ENCODE measurements at places on chromosomes 11 and 22. TPM values are rescaled to one million over a fixed set of nuclear protein-coding genes. Genes with fewer than 3 reads are reported as not detected.

DNA sequence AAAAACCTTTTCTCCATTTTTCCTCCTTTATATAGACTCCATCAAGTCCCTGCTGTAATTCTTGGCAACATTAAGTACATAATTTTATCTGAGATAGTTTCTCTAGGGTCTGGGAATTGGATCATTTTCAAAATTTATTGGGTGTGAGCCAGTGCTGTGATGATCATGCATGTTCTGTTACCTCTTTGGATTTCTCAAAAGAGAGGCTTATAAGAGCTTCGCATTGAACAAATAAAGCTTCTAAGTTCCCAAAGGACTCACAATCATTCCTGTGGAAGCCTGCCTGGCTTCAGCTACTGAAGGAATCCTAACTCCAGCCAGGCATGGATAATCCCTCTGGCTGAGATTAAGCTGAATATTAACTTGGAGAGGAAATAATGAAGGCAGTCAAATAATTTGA, 208.5 kb downstream of the RAB38 start:
- H3K36me3 ChIP-seq, result no peaks in the 10 kb centered on the region
- H3K27ac ChIP-seq, result no peak overlapping the region
- no peak overlapping the region for H3K4me3 ChIP-seq
- no peaks in the 10 kb centered on the region for H3K4me1 ChIP-seq
- DNase-seq, result no peak

Gene VWCE
- 1.2 TPM for total RNA-seq

GRCh38 chr11:422249-422656, 7.5 kb upstream of the SIGIRR start:
- DNase-seq, result no peak
- no peaks in the 10 kb centered on the region for H3K27me3 ChIP-seq
- no peak overlapping the region for H3K4me3 ChIP-seq

DNA sequence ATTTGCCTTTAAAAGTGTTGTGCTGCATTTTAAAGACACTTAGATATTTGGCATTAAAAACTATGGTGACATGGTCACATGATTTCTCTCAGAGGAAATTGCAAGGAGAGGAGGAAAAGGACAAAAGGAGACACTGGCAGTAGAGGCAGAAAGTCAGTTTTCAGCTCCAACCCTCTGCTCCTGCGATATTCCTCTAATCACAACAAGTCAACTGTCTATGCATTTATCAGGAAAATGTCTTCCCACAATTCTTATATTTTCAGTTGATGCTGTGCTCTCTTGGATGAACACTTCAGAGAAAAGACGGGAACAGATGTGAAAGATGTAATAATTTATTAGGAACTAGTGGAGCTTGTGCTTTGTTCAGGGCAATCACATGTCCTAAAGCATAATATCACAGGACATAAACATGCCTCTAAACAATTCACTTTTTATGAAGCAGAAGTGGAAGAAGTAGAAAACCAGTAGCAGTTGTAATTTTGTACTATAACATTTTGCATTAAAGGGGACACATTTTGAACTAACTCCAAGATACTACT, 340.8 kb upstream of the PITPNB start:
- no peaks in the 10 kb centered on the region for H3K4me1 ChIP-seq
- no peaks in the 10 kb centered on the region for H3K36me3 ChIP-seq
- no peak for DNase-seq
- no peak overlapping the region for H3K4me3 ChIP-seq
- no peaks in the 10 kb centered on the region for H3K27me3 ChIP-seq

Gene SIK3
- 50.7 TPM for total RNA-seq

DNA sequence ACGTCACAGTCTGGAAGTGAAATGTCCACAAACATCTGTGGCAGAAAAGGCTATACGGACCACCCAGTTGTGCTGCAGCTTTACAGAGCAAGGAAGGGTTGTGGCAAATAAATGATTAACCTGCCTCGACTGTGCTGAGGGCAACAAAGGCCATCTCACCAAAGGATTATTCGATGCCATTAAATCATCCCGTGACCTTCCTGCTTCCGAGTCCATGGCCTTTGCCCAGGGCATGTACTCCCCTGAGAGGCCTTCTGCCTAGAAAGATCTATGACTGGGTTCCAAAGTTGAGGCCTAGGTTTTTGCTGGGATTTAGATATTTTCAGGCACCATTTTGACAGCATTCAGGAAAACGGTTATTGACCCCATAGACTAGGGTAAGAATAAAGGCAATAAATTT, 9.2 kb downstream of the CDPF1 start:
- H3K27ac ChIP-seq, result no peak overlapping the region
- H3K27me3 ChIP-seq, result no peaks in the 10 kb centered on the region
- no peak overlapping the region for H3K4me3 ChIP-seq
- no peak for DNase-seq

DNA sequence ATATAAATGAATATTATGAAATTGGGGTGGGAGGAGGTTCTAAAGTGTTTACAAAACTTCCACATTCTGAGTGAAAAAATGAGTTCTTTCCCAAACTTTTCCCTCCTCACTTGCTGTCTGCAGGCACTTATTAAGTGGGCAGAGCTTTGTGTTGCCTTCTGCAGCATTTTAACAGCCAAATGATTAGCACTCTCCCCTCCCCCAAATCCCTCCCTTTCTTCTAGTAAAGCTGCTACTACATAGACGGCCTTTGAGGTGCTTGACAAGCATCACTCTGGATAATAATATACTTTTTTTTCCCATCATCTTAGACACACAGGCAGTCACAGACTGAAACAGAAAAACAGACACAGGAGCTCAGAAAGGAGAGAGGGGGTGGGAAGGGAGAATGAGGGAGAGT, 493.5 kb downstream of the DLG2 start:
- DNase-seq, result no peak
- no peaks in the 10 kb centered on the region for H3K27me3 ChIP-seq
- no peak overlapping the region for H3K27ac ChIP-seq
- no peaks in the 10 kb centered on the region for H3K36me3 ChIP-seq
- no peak overlapping the region for H3K4me3 ChIP-seq

Gene SCUBE2
- 3.5 TPM for total RNA-seq

- no peaks in the 10 kb centered on the region for H3K4me1 ChIP-seq
- H3K4me3 ChIP-seq, result no peak overlapping the region
- DNase-seq, result no peak
- H3K36me3 ChIP-seq, result peaks cover 36% of the 10 kb centered on the region
- no peak overlapping the region for H3K27ac ChIP-seq
These were observed 76.1 kb downstream of the MED15 start for GRCh38 chr22:20583471-20583922.

DNA sequence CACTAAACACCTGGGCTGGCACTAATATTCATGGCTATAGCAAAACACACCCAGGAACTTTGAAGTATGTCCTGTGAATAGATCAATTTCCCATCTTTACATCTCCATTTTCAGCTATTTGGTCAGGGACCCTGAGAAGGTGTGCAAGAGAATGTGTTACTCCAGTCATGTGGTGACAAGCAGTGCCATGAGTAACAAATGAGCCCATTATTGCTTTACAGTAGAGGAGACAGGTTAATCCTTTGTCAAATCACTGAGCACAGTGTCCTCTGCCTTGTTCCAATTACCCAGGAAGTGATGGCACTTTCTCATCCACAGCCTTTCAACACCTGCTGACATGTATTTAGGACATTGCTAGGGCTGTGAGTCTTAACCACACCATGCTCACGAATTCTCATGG, 664.8 kb upstream of the API5 start:
- DNase-seq, result no peak
- no peaks in the 10 kb centered on the region for H3K27me3 ChIP-seq
- H3K4me1 ChIP-seq, result no peaks in the 10 kb centered on the region
- H3K36me3 ChIP-seq, result no peaks in the 10 kb centered on the region
- no peak overlapping the region for H3K4me3 ChIP-seq
- no peak overlapping the region for H3K27ac ChIP-seq

Gene CCDC73
- total RNA-seq, result 0.25 TPM

Gene APOA1
- not detected for total RNA-seq

GRCh38 chr22:39349967-39350726, at the start of gene SYNGR1:
Gene SYNGR1 (plus strand): TSS chr22:39349991. CDS start chr22:39350011, 20 bp downstream.
- no peaks in the 10 kb centered on the region for H3K27me3 ChIP-seq
- peak; percentile 70 for DNase-seq
- H3K36me3 ChIP-seq, result no peaks in the 10 kb centered on the region
- peak within 1 kb of the TSS; percentile 23 for H3K27ac ChIP-seq
- H3K4me1 ChIP-seq, result no peaks in the 10 kb centered on the region

- peaks cover 5% of the 10 kb centered on the region for H3K4me1 ChIP-seq
- H3K36me3 ChIP-seq, result no peaks in the 10 kb centered on the region
- no peaks in the 10 kb centered on the region for H3K27me3 ChIP-seq
These were observed 129.5 kb upstream of the SORL1-AS1 start for GRCh38 chr11:121582296-121582695.

- H3K4me1 ChIP-seq, result no peaks in the 10 kb centered on the region
- DNase-seq, result no peak
- no peaks in the 10 kb centered on the region for H3K36me3 ChIP-seq
- no peak overlapping the region for H3K27ac ChIP-seq
These were observed 2.0 kb upstream of the CAPN5 start for GRCh38 chr11:77064648-77065217.

DNA sequence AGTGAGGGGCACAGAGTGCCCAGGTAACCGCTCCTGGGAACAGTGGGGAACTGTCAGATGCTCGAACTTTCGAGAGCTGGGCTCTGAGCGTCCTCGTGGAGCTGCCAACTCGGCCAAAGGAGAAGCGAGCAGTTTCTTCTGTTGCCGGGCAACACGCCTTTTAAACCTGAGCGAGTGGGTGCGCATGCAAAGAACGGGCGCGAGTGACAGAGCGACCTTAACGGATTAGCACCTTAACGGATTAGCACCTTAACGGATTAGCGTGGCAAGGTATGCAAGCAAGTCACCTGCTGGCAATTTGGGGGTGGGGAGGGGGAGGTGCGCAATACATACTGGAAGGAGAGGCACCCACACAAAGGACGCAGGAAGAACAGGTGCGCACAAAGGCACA, 61.8 kb upstream of the PRODH start:
- H3K36me3 ChIP-seq, result no peaks in the 10 kb centered on the region
- no peak for DNase-seq
- H3K27me3 ChIP-seq, result no peaks in the 10 kb centered on the region
- no peaks in the 10 kb centered on the region for H3K4me1 ChIP-seq

Gene IGLL1
- total RNA-seq, result not detected

- no peak overlapping the region for H3K27ac ChIP-seq
- DNase-seq, result no peak
These were observed 62.7 kb upstream of the NECTIN1 start for GRCh38 chr11:119791701-119792151.

DNA sequence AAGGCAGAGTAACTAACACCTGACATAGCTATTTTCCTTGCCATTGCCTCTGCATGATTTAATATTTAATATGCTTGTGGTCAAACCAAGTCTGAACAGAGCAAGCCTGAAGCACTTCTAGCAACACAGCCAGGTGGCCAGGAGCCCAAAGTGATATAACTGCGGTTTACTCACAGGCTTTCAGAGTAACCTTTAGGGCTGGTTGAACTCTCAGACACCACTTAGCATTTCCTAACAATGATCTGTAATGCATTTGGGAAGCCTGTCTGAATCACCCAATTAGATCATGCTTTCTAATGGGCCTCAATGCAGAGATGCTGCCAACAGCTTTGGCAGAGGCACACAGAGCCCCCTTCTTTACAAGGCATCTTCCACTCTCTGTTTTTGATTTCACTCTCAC, 96.1 kb downstream of the FDX1 start:
- H3K36me3 ChIP-seq, result no peaks in the 10 kb centered on the region
- H3K27me3 ChIP-seq, result no peaks in the 10 kb centered on the region
- no peak overlapping the region for H3K27ac ChIP-seq
- DNase-seq, result no peak
- no peak overlapping the region for H3K4me3 ChIP-seq
- no peaks in the 10 kb centered on the region for H3K4me1 ChIP-seq

DNA sequence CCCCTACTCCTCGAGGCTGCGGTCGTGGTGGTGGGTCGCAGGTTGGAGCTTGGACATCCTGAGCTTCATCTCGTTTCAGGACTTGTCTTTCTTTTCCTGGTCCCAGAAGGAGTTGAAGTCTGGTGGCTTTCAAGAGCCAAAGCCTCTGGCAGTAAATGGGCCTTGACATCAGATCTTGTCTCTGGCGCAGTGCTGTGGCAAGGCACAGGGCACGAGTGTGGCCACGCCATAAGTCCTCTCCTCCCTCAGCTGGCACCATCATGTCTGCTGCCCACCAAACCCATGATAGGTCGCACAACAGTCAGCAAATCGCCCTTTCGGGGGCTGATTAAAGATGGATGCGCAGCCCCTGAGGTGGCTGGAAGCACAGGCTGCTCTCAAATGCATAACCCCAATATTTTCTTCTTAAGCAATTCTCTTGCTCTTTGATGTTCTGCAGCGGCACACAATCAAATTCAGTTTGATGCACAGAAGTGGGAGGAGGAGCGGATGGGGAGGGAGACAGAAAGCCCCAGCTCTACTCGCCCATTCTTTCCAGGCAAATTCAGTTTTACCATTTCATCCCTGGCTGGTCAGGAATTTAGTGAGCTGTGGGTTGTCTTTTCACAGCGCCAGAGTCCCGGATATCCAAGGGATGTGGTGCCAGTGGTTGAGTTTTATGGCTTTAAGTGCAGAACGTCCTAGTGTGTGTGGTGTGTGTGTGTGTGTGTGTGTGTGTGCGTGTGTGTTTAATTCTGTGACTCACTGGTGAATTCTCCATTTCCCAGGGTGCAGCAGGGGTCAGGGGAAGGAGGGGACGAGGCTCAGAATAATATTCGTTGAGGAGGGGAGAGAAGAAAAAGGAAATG, 162.0 kb downstream of the DSCAML1 start:
- DNase-seq, result peak; percentile 60
- no peaks in the 10 kb centered on the region for H3K36me3 ChIP-seq
- H3K27ac ChIP-seq, result no peak overlapping the region
- H3K4me1 ChIP-seq, result no peaks in the 10 kb centered on the region

DNA sequence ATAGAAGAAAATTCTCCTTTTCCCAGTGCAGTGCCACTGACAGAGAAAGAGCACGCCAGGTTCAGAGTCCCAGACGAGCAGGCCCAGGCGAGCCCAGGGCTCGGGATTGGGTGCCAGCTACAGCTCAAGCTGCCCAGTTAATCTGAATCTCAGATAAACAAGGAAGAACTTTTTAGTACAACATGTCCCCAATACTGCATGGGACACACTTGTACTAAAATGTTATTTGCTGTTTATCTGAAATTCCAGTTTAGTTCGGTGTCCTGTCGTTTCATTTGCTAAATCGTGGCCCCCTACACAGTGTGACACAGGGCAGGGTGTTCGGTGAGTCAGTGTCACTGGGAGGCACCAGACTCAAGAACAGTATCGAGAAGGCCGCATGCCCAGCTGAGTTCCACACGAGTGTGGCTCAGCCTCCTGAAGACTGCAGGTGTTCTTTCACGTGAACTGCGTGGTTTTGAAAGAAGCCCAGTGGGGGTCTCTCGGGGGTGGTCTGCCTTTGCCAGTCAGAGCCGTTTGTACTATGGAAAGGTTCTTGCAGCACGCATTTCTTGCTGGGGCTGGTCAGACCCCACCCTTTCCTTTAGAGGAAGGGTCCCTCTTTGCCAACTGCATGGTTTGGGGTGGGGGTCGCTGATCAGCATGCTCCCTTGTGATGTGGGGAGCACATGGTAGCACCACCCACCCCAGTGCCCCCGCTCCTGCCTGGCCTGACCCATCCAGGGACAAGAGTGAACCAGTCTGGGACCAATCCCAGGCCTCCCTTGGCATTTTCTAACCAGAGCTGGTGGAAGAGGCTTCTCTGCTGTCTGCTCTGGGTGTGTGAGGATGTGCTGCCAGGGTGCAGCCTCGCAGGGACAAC, 115.6 kb upstream of the B3GAT1 start:
- peak; percentile 2 for DNase-seq
- no peaks in the 10 kb centered on the region for H3K27me3 ChIP-seq
- H3K36me3 ChIP-seq, result no peaks in the 10 kb centered on the region
- H3K27ac ChIP-seq, result no peak overlapping the region
- no peak overlapping the region for H3K4me3 ChIP-seq
